Neural crest cell (in vitro differentiated cells): ENCODE measurements at places on chromosomes 6 and 20. TPM values are rescaled to one million over a fixed set of nuclear protein-coding genes. Genes with fewer than 3 reads are reported as not detected.
A peak's percentile ranks its signal among the peaks of the same experiment; 100 is the strongest.

GSTA2 gene
- not detected in 2 replicates for total RNA-seq

RPS6KA2 gene
- total RNA-seq: 32.6 and 33.7 TPM in 2 replicates

- H3K36me3 ChIP-seq: peaks cover 13% of the 10 kb centered on the region
- no peak overlapping the region for H3K27ac ChIP-seq
- H3K27me3 ChIP-seq: no peaks in the 10 kb centered on the region
Measured at GRCh38 chr6:110214338-110214737, 34.1 kb downstream of the CDC40 start.

- no peaks in the 10 kb centered on the region for H3K27me3 ChIP-seq
- H3K27ac ChIP-seq: no peak overlapping the region
- no peaks in the 10 kb centered on the region for H3K36me3 ChIP-seq
- H3K4me3 ChIP-seq: no peak overlapping the region
- no peaks in the 10 kb centered on the region for H3K4me1 ChIP-seq
Measured at GRCh38 chr6:67433124-67433523, 1202.0 kb upstream of the ADGRB3 start.

DNA sequence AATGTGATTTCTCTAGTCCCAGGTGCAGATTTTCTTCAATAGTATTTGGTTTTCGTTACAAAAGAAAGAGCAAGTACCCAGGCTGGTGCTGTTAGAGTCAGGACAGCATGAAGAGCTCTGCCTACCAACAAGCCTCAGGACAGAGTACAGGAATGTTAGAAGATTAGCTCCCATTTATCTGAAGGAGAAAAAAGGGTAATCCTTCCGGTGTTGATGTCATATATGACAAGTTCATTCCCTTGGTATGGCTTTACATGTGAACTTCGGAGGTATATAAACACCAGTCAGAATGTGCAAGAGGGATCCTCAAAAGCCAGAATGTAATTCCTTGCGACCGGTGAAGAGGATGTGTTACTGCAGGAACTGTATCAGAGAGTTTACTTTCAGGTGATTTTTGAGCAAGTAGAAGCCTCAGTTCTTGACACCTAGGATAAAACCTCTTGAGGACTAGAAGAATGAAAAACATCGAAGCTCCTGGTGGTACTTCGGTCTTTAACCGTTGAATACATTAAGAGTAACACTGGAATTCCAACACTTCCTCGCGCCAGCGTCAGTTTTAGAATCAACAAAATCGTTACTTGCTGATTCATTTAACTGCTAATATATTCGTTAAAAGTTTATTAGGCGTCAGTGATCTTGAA, 194.2 kb upstream of the ZNF184 start:
- no peak for DNase-seq
- peak overlapping the region; percentile 85 for H3K4me3 ChIP-seq
- H3K27me3 ChIP-seq: peaks cover 86% of the 10 kb centered on the region

GRCh38 chr20:54276577-54277169, 68.8 kb downstream of the PFDN4 start:
- H3K4me1 ChIP-seq: no peaks in the 10 kb centered on the region
- H3K4me3 ChIP-seq: no peak overlapping the region
- H3K36me3 ChIP-seq: no peaks in the 10 kb centered on the region
- H3K27me3 ChIP-seq: no peaks in the 10 kb centered on the region

- H3K27ac ChIP-seq: no peak overlapping the region
- H3K4me1 ChIP-seq: peaks cover 27% of the 10 kb centered on the region
- peaks cover 25% of the 10 kb centered on the region for H3K27me3 ChIP-seq
- DNase-seq: no peak
Measured at GRCh38 chr6:169936355-169936975, 185.0 kb downstream of the ERMARD start.

DNA sequence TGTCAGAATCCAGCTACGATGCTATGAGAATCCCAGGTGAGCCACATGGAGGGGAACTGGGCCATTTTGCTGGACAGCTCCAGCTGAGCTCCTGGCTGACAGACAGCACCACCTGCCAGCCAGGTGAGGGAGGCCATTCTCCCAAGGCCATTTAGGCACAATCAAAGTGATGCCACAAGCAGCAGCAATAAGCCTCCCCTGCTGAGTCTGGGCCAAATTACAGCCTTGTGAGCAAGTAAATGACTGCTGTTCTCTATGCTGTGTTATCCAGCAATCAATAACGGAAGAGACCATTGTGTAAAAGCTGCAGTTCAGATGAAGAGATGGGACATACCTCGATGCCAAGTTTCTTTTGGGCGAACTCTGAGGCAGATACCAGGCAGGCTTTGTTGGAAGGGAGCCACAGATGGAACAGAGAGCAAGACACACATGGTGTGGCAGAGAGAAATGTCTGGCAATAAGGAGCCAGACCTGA, 14.0 kb upstream of the SCGN start:
- H3K36me3 ChIP-seq: no peaks in the 10 kb centered on the region
- no peak for DNase-seq
- no peak overlapping the region for H3K4me3 ChIP-seq
- H3K27me3 ChIP-seq: peaks cover 13% of the 10 kb centered on the region

DNA sequence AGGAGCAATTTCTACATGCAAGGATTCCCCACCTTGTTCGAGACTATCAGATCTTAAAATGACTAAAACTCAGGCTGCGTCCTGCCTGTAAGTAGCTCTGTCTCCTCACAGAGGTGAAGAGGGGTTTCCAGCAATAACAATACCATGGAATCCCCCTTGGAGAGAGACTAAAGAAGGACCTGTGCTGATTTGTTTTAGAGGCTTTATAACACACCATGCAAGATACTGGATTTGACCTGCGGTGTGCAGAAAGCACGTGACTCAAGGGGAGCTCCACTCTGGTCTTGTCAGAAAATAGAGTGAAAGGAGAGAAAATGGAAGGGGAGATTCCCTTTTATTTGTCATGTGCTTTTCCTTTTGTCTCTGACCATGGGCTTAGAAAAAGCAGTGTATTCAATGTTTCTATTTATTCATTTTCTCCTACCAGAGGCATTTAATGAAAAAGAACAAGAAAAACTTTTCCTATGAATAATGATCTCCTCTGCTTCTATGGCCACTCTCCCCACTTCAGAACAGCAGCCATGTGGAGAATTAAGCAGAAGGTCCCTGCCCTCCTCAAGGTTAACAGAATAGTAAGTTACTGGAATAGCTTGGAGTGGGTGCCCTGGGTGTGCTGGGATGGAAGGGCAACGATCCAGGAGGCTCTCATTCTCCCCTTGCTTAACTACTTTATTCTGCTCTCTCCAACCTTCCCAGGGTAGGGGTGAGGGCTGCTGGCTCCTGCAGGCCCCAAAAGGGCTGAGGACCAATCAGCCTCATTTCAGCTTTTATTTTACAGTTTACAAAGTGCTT, 19.2 kb upstream of the MRPS10 start:
- no peaks in the 10 kb centered on the region for H3K27me3 ChIP-seq
- H3K27ac ChIP-seq: no peak overlapping the region
- no peaks in the 10 kb centered on the region for H3K4me1 ChIP-seq
- no peak for DNase-seq
- no peaks in the 10 kb centered on the region for H3K36me3 ChIP-seq
- H3K4me3 ChIP-seq: no peak overlapping the region

DNA sequence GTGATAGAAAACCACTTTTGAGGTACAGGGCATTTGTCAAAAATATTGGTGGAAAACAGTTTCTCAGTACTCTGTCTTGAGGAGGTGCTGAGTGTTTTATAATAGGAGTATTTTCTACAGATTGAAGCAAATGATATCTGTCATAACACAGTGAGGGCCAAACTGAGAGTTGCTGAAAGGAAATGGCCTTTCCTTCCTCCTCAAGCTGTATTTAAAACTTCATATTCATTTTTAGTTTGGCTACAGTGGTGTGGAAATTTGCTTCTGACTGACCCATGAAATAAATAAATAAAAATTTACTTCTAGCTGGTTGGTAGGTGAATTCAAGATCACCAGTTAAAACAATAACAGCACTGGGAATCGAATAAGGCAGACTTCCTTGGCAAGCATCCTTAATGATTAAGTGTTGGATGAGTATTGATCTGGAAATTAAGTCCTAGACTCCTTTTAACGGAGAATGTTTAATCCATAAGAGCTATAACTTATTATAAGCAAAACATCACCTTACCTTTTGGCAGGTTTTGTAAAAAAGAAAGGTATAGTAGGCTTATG, 828.6 kb upstream of the CITED2 start:
- H3K36me3 ChIP-seq: peaks cover 5% of the 10 kb centered on the region
- H3K27ac ChIP-seq: no peak overlapping the region

THEMIS gene
- not detected in 2 replicates for total RNA-seq

GRCh38 chr6:91879386-91879995, 1292.6 kb upstream of the MAP3K7 start:
- DNase-seq: no peak
- H3K4me1 ChIP-seq: no peaks in the 10 kb centered on the region
- H3K4me3 ChIP-seq: no peak overlapping the region
- no peaks in the 10 kb centered on the region for H3K27me3 ChIP-seq

DNA sequence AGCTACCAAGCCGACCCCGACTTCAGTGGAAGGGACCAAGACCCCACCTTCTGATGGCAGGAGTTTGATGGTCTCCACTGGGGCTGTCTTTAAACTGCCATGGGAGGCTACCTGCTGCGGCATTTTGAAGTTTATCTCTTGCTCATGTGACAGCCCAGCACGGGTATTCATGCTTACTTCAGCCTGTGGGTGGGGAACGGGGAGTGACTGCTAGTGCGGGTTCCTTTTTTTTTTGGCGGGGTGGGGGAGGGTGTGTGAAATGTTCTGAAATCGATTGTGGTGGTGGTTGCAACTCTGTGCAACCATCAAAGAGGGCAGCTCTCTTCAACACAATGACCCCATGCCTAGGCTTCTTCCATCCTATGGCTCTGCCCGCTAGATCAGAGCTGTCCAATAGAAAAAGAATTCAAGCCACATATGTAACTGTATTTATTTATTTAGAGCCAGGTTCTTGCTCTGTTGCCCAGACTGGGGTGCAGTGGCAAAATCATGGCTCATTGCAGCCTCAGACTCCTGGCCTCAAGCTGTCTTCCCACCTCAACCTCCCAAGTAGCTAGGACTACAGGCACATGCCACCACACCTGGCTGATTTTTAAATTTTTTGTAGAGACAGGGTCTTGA, 53.7 kb downstream of the PPP1R16B start:
- no peak overlapping the region for H3K27ac ChIP-seq
- DNase-seq: no peak
- no peak overlapping the region for H3K4me3 ChIP-seq
- peaks cover 16% of the 10 kb centered on the region for H3K27me3 ChIP-seq

- DNase-seq: no peak
- no peak overlapping the region for H3K27ac ChIP-seq
- H3K27me3 ChIP-seq: peaks cover 54% of the 10 kb centered on the region
- H3K4me3 ChIP-seq: peak overlapping the region; percentile 90
- H3K36me3 ChIP-seq: peaks cover 6% of the 10 kb centered on the region
- peaks cover 47% of the 10 kb centered on the region for H3K4me1 ChIP-seq
Measured at GRCh38 chr6:28980137-28980851, 24.8 kb downstream of the ZNF311 start.

TSHZ2 gene
- 6.4 and 8.5 TPM in 2 replicates for total RNA-seq

DNA sequence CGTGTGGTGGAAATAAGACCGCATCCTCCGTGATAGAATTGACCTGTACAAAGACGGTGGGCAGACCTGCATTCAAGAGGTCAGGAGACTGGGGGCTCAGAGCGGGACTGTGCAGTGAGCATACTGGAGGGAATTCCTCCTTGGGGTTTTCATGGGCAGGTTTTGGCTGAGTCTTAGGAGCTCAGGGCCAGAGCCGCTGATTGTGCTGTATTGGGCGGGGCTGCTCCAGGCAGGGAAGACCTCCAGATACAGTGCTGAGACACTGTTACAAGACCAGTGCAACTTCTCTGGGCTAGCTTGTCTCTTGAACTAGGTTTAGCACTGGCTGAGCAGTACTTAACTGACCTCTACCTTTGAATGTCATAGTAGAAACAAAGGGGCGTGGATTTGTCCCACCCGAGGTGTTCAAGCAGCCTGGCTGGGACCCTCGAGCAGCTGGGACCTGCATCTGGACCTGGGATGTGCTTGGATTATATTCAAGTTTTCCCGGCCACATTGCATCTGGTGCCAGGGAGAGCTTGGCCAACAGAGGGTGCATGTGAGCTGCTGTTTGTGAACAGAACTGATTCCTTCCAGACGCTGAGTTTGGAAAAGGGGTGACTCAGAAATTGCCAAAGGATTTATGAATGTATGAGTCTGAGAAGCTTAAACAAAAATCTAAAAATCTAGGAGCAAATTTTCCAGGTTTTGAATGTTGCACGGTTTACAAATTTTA, 33.4 kb upstream of the SLC22A1 start:
- peak; percentile 46 for DNase-seq
- no peak overlapping the region for H3K27ac ChIP-seq
- no peaks in the 10 kb centered on the region for H3K27me3 ChIP-seq
- H3K4me1 ChIP-seq: no peaks in the 10 kb centered on the region
- H3K4me3 ChIP-seq: no peak overlapping the region
- H3K36me3 ChIP-seq: peaks cover 22% of the 10 kb centered on the region

GRCh38 chr6:97703661-97704060, 420.6 kb upstream of the MMS22L start:
- no peak overlapping the region for H3K27ac ChIP-seq
- DNase-seq: no peak
- H3K27me3 ChIP-seq: no peaks in the 10 kb centered on the region
- H3K4me1 ChIP-seq: peaks cover 15% of the 10 kb centered on the region

PTCRA gene
- total RNA-seq: not detected in 2 replicates

- H3K4me3 ChIP-seq: no peak overlapping the region
- H3K36me3 ChIP-seq: no peaks in the 10 kb centered on the region
- no peaks in the 10 kb centered on the region for H3K27me3 ChIP-seq
- DNase-seq: no peak
- no peak overlapping the region for H3K27ac ChIP-seq
- no peaks in the 10 kb centered on the region for H3K4me1 ChIP-seq
Measured at GRCh38 chr6:122187186-122187585, 212.3 kb upstream of the HSF2 start.

HTR1E gene
- not detected in 2 replicates for total RNA-seq

DNA sequence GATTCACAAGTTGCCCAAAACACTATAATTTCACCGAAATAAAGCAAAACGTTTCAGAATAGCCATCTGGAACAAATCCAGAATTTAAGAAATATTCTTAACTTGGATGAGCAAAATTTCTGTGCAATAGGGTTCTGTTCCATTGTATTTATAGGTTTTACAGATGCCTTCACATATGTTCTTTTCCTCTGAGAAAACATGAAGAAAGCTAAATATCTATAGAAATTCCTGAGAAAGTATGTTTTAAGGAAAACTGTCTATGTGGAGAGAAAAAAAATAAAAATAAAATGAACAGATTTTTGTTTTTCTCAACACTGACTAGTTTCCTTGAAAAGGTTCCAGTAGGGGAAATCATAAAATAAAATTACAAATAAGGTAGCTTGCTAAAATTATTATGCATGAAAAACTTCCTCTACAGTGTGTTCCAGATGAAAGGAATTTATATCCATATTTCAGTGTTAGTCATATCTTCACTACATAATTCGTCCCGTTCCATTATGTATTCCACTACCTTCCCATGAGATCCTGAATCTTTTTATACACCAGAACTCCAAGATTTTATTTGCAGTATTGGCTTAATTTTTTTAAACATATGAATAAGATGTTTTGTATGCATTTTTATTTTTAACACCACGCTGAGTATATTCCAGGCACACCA, 42.4 kb upstream of the TMX4 start:
- no peak overlapping the region for H3K27ac ChIP-seq
- no peaks in the 10 kb centered on the region for H3K36me3 ChIP-seq
- no peak for DNase-seq
- H3K27me3 ChIP-seq: no peaks in the 10 kb centered on the region

GRCh38 chr20:63969838-63970713, at the start of gene ZNF512B:
Gene ZNF512B (minus strand): TSS chr20:63969930. CDS start chr20:63967950, 1,980 bp downstream.
- peak; percentile 55 for DNase-seq
- H3K27ac ChIP-seq: peak within 1 kb of the TSS; percentile 35

SIRPD gene
- not detected in 2 replicates for total RNA-seq
